Fibroblast of the conjunctiva (primary cell): ENCODE measurements at places on chromosomes 3 and 15.

DNA sequence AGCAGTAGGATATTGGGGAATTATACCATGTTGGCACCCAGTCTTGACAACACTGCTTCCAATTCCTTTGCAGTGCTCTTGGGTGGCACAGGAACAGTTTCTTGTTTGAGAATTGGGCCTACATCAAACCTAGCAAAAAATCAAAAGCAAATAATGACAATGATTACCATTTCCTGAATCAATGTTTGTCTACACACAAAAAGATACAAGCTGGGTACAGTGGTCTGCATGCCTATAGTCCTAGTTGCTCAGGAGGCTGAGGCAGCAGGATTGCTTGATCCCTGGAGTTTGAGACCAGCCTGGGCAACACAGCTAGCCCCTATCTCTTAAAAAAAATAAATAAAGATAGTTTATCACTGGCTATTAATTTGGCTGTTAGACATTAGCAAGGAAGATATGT, 8.0 kb downstream of the MTFMT start:
- no peak for DNase-seq

- no peak for DNase-seq
These were observed 466.4 kb downstream of the DIPK2A start for GRCh38 chr3:144437989-144438388.

DNA sequence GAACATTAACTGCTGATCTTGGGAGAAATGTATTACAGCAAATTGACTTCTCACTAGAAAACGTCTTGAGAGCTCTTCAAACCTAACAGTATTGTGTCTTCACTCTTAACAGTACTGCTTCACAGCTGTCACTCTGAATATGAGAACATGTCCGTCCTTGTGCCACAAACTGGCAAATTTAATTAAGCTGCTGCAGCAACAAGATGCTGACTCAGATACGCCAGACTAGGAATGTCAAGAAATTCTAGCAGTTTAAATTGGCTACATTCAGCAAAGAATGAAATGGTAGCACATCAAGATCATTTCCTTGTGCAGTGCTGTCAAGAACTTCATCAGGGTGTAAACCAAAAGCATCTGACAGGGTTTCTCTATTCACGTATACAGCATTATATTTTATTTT, 7.6 kb downstream of the ICE2 start:
- no peak for DNase-seq

GRCh38 chr3:188214442-188214841, 60.5 kb downstream of the LPP start:
- no peak for DNase-seq

GRCh38 chr3:192802957-192803899, 75.9 kb upstream of the FGF12 start:
- peak; percentile 60 for DNase-seq

DNA sequence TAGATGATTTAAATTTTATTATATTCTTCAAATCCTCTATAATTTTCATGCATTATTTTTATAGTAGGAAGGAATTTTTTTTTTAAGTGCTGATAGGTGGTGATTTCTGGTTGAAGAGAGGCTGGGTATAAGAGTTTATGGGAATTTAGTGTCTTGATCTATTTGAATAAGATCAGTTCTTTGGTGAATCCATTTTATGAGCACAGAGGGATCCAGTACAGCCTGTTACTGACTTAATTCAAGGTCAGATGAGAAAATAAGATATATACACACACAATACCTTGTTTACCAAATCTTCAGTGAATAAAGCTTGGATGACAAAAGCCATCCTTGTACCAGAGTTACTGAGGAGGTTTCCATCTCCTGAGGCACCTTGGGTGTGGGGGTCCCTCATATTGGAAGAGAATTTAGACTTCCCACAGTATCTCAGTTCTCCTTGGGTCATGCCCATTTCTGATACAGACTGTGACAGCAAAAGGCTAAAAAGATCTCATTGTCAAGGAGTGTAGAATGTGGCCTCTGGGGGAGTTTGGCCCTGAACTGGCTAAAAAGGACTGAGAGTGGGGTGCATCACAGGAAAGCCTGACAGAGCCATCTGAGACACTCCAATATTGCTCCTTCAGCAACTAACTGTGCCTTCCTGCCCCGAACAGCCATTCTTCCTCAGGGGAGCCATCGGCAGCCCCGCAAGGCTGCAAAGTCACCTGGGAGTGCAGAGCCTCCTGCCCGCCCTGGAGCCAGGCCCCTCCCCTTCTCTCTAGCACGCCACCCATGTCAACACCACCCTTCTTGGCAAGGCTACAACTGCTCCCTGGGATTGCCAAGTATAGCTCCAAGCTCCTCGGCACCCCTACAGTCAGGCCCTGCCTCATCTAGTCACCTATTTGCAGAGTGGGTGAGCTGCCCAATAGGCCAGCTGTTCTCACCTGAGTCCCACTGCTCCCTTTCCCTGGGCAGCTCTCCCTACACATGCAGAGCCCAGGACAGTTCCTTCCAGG, 43.1 kb upstream of the HACD2 start:
- no peak for DNase-seq

DNA sequence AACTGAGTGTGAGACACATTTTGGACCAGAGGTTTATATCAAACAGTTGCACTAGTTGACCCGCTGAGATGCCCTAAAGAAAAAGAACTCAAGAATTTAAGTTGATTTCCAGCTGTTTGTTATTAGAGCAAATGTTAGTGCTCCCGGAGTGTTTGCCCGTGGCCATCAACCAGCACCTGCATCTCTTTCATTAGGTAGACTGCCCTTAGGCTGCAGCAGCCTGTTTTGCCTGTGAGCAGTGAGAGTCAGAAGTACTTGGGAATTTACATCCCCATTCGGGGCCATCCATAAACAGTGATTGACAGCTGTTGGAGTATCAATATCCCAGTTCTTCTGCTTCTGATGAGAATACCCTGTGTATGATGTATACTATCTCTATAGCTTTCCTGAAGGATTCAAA, 492.6 kb downstream of the RBMS3 start:
- no peak for DNase-seq

DNA sequence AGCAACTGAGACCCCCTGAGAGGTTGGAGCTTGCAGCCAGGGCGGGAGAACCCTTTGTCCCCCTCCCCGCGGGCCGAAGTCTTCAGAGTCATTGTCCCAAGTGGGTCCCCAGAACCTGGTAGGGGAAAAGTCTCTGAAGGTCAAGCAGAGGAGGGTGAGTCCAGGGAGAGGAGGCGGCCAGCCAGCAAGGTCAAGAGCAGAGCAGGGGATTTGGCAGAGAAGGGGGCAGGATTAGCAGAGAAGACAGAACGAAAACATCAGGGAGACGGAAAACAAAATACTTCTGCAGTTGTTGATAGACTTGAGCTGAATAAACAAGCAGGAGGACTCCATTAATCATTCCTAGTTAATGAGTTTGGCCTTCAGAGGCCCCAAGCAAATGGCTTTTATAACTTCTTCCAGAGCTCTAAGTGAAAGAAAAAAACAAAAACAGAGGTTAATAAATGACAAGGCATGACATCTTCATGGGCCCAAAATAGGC, 66.7 kb downstream of the GRIP2 start:
- DNase-seq = no peak

DNA sequence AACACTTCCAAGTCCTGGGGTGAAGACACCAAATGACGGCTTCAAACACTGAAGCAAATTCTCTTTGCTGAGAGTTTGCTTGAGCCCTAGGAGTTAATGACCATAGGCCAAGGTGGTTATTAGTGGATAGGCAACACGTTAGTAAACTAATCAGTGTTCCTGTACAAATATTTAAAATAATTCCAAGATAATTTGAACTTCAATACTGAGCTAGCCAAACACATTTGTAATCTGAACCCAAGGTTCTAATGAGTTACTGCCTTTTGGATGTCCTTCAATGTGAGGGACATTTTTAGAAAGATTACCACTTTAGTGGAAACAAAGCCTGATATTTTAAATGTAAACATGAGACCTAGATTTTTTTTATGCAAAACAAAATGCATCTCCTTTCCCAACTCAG, 94.6 kb downstream of the THRB start:
- DNase-seq = no peak

DNA sequence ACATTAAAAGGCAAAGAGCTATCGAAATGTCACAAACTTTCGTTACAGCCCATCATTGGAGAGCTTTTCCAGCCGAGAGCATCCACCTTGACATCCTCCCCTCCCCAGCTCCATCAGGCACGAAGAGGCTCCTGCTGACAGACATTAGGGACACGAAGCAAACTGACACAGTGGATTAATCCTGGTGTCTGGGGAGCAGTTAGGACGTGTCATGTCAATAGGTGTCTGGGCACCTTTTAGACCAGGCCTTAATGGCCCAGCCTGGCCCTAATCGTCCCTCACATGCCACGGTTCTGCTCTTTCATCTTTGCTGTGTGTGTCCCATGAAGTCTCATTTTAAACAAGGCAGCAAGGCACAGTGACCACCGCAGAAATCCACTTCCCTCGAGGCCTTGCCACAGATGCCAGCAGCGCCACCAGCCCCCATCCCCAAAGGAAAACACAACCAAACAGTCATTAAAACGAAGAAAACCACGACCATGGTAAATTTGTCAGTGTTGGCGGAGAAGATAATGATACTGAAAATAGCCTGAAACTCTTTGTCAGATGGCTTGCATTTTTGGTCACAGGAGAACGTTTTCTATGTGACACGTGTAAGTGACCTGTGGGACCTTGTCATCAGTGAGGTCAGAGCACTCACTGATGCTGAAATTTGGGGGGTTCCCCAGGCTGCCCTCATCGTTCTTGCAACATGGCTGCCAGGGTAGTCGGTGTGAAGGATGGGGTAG, 16.3 kb upstream of the PCSK6 start:
- no peak for DNase-seq

DNA sequence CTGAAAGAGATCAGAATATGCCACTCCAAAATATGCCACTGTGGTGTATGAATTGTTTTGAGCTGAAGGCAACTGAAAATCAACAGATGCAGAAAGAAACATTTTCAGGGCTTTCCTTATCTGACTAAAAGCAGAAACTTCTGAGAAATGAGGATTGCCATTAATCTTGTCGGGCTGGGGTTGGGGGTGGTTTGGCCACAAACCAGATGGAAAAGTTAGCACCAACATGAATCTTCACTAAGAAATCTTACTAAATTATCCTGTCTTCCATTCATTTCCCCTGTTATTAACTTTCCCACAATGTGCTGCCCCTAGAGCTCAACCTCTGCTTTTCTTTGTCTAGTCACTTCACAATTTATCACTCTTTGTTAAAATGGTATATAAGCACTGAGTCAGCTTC, 229.9 kb upstream of the GADL1 start:
- DNase-seq = no peak

DNA sequence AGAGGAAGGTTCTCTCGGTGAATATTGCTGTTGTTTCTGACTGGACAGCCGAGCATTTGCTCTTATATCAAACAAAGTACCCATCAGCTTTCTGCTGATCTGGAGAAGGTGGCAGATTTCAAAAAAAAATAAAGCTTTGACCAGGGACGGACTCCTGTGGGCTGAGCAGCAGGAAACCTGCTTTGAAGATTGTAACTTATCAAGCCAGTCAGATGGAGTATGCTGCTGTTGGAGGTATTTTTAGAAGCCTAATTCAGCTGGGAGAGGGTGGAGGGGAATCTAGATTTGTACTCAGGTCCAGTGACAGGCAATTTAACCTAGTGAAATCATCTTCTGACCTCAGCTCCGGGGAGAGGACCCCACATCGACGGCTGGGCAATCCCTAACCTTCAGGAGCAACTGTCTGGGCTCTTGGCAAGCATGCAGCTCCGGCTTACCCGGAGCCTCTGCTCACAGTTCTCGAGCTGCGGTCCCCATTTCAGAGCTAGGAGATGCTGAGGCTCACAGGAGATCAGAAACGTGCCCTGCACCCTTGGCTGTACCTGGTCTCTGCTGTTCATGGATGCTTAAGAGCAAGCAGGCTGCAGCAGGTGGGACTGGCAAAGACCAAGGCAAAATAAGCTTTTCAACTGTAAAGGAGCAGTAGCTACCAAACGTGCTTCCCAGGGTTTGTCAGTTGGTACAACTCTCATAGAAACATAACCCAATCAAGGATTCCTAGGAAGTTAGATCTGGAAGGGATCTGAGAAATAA, 89.3 kb upstream of the ST8SIA2 start:
- no peak for DNase-seq

- DNase-seq = no peak
These were observed 81.6 kb downstream of the OCA2 start for GRCh38 chr15:28017423-28017924.

GRCh38 chr15:91741986-91742385, 111.5 kb upstream of the SLCO3A1 start:
- DNase-seq = no peak

DNA sequence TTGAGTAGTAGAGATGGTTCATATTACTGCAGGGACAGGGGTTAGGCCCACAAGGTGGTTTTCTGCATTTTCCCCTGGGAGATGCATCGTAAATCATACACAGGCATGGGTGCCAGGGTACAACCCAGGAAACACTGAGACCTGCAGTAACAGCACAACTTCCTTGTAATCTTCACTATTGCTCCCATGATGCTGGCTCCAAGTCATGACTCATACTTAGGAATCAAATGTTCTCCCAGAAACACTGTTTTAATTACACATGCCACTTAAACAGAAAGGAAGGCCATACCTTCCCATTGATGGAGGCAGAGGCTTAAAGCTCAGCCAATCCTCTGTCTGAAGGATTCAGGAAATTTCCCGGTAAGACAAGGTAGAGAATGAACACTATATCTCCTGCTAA, 106.5 kb downstream of the ERC2 start:
- DNase-seq = no peak

DNA sequence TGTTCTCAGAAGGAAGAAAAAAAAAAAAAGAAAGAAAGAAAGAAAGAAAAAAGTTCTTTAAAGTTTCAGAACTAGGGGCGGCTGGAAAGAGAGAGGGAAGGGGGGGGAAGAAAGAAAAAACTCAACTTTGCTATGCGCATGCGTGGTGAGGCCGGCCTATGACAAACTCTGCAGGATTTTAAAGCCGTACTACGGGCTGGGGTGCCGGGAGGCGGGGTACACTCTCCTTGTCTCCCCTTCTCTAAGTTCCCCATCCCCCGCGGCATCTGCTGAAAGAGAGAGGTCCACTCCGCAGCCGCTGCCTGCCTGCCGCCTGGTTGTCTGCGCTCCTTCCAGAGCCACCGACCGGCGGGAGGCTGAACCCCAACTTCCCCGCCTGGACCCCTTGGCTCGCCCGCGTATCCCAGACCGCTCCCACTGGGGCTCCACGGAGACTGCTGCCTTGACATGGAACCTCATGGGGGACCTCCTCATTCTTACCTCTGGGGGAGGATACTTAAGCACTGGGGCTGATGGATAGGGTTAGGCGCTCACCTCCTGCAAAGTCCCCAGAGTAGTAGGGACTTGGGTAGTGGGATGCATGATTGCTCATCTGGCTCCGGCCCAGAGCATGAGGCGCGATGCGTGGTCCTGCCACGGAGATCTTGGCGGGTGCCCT, 1.4 kb upstream of the WNT5A start:
- DNase-seq = peak; percentile 73

- DNase-seq = no peak
These were observed 54.8 kb downstream of the CHCHD6 start for GRCh38 chr3:126758882-126759281.

GRCh38 chr3:15367059-15367458, 34.7 kb upstream of the SH3BP5 start:
- DNase-seq = no peak
